ENCODE measurements at places on chromosomes 1 and 21.

- no peak for DNase-seq
Measured at GRCh38 chr1:52632732-52633290, at the start of gene SHISAL2A. Gene SHISAL2A (plus strand): TSS chr1:52633168. CDS start chr1:52633494, 326 bp downstream.

- DNase-seq = no peak
Measured at GRCh38 chr1:210344706-210345105, 16.0 kb downstream of the HHAT start.

GRCh38 chr1:198417039-198417438, 123.4 kb downstream of the ATP6V1G3 start:
- DNase-seq = peak; percentile 17

DNA sequence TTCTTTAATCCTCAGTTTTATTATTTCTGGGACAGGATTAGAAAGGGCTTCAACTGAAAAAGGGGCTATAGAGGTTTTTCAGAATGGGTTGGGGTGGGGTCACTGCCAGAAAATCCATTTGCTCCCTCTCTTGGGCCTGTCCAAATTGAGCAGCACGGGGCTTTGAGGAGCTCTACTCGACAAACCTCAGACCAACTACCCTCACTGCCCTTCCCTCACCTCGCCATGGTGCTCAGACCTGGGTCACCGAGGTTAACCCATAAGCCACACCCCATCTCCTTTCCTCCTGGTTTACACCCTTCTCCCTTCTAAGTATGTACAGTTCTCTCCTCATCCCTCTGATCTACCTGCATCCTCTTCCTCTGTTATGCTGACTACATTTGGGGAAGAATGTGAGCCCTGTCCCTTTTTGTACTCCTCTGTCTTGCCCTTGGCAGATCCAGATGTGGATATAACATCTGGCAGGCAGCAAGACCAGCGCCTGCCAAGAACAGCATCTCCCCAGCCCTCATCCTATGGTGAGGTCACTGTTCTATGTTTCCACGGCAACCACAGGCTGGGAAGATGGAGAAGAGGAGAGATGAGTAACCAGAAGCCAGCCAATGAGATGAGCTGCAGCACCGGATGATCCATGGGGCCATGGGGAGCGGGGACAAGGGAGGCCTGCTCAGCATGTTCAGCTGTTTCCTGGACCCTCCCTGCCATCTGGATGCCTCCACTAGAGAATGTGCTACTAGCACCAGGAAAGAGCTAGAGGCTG, 3.7 kb upstream of the FABP3 start:
- DNase-seq = peak; percentile 94

- no peak for DNase-seq
Measured at GRCh38 chr1:90821152-90821787, 104.2 kb upstream of the BARHL2 start.

DNA sequence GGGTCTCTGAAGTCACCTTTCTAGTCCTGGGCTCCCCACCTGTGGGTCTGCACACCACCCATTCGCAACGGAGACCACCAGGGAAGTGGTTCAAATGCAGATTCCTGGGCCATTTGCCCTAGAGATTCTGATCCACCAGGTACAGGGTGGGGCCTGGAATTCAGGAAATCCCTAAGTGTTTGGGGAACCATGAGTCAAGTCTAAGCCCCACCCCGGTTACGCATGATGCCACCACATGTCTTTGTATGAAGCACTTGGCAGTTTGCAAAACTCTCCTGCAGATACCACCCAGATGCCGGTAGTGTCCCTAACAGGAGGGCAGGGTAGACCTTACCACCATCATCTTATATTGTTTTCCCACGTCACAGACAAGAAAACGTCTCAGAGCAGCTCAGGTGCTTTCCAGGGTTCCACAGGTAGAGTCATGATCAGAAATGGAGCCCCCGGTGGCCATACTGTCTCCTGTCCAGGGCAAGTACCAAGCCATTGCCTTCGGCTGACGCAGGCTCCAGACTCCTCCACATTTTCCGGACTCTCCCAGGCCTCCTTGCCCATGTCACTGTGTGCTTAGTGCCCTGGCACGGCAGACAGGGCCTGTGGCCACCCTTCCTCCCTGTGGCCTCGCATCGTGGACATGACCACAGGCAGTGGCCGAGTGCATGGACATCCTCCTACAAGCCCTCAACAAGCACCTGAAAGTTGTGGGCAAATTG, 89.2 kb upstream of the TMEM51 start:
- DNase-seq = no peak

GRCh38 chr1:31218705-31219104, 21.0 kb downstream of the NKAIN1 start:
- DNase-seq = no peak

DNA sequence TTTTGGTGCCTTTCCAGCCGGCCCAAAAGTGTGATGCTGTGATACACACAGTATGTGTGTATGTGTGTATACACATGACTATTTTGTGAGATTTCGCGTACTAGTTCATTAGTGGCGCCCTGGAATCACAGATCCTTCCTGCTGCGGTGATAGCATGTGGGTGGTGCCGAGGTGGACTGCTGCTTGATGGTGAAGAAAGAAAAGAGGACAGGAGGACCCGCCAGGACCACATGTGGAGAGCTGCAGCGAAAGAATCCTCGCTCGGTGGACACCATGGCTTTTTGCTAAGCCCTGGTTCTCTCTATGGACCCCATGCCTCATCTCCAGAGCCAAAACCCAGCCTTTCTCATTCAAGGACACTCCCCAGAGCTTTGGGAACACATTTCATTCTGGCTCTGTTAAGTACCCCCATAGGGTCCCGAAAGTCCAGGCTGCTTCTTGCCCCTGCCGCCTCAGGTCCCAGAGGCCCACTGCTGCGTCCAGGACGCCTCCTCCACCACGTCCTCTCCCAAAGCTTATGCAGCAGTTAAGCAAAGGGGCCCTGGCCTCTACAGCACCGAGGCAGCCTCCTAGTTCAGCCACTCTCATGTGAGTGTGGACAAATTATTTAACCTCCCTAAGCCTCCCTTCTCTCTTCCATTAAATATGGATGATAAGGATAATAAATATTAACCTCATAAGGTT, 32.8 kb upstream of the COX20 start:
- DNase-seq = no peak

DNA sequence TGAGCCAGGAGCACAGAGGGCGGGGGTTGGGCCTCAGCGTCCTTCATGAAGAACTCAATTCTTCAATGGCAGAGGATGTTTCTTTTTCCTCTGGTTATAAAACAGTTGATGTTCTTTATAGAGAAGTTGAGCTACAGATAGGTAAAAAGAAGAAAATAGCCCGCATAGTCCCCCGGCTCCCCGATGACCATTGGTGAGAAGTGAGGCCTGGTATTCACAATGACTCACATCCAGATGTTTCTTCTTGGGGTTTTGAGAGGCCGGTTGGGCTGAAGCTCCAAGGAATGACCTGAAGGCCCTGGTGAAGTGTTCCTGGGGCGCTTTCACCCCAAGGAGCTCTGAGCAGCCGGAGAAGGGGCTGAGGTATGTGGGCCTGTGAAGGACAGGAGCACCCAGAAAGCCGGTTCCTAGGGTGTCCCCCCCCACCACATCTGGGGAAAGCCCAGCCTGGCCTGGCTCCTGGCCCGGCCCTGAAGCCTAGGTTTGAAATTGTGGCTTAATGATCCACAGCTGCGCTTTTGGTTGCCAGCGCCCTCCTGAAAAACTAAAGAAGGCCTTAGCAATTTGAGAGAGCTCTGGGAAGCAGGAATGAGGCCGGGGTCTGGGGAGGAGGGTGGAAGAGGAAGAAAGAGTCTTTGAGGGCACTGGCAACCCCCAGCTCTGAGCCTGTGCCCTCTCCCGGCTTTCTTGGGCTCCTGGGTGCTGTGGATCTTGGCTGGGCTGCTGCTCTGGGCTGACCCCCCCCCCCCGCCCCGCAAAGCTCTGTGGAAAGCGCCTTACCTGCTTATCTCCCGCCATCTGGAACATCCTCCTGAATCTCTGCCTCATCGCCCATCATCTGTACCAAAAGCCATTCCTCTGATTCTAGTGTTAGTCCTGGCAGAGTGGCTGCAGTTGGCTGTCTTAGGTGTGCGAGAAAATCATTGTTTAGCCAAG, 444.7 kb downstream of the CAMTA1 start:
- peak; percentile 12 for DNase-seq

DNA sequence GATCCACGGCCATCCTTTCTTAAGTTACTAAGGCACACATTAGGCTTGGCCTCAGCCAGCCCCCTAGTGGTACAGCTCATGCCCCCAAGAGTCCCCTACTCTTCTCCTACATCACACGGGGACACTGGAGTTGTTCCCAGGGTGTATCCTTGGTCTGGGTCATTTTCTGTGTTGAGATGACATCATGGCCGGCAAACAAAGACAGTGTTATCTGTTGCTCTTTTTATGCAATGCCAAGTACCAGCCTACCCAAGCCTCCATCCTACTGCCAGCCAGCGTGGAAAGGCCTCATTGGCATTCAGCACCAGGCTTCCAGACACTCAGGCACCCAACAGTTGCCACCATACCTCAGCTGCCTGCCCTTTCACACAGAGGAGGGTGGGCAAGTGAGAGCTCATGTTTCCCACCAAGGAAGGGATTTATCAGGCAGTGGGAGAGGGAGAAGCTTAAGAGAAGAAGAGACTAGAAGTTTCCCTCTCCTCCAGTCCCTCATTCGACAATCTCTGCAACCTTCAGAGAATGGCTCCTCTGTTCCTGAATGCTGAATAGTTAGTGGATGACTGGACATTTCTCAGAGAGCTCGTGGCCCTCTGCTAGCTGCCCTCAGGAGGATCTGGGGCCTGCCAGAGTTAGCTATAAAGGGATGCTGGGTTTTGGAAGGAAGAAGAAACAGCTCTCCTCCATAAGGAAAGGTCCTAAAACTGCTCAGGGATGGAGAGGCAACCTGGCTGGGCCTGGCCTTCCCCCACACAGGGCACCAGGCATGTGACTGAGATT, 17.7 kb downstream of the CBR1 start:
- DNase-seq = no peak

DNA sequence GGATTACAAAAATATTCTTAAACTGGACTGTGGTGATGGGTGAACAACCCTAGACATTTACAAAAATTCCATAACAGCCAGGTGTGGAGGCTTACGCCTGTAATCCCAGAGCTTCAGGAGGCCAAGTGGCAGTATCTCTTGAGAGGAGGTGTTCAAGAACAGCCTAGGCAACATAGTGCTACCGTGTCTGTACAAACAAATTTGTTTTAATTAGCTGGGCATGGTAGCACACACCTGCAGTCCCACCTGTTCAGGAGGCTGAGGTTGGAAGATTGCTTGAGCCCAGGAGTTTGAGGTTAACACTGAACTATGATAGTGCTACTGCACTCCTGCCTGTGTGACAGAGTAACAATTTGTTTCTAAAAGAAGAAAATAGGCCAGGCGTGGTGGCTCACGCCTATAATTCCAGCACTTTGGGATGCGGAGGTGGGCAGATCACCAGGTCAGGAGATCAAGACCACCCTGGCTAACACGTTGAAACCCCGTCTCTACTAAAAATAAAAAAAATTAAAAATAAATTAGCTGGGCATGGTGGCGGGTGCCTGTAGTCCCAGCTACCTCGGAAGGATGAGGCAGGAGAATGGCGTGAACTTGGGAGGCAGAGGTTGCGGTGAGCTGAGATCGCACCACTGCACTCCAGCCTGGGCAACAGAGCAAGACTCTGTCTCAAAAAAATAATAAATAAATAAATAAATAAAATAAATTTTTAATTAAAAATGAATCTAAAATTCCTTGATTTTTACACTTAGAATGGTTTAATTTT, 37.1 kb downstream of the ARID4B start:
- DNase-seq = no peak

DNA sequence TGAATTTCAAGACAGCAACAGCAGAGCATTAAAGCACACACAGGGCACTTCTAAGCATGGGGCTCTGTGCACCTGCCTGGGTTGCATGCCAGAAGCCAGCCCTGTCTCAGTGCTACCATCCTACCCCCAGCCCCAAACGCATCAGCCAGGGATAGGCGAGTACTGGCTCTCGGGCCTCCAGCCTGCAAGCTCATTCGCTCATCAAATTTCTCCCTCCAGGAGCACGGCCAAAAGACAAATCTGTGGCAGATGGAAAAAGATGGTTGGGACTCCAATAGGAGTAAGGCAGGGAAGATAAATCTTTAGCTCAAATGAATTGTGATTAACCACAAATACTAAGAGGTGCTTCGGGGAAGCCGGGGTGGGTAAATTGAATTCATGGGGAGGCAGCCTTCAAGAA, 189.6 kb downstream of the KAZN start:
- no peak for DNase-seq

GRCh38 chr1:91402023-91402422, 2.6 kb downstream of the HFM1 start:
- DNase-seq = peak; percentile 12

Measured in fibroblast of gingiva (primary cell).